ENCODE measurements at places on chromosomes 3 and 15.

GRCh38 chr15:83653639-83654378, at the start of gene ADAMTSL3:
Gene ADAMTSL3, plus strand, starts transcription at chr15:83654123. Its CDS starts 1,639 bp downstream, at chr15:83655762.
- no peak for DNase-seq

DNA sequence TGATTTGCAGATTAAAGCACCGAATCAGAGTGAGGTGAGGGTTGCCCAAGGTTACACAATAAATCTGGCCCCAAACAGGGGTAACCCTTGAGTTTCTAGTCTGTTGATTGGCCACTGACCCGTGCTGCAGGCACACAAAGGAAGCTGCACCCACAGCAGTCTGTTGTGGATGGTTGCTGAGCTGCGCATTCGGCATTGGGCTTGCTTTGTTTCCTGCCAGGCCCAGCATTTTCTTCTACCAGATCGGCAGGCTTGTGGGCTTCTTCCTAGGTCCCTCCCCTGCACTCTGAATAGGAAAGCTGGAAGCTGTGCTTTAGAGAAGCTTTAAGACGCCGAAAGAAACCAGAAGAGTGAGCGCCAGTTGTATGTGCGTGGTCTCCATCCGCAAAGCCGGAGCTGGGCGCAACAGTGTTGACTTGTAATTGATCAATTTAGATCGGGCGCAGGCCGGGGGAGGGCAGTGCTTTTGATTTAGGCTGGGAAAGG, 12.1 kb downstream of the B3GNT5 start:
- DNase-seq: no peak

DNA sequence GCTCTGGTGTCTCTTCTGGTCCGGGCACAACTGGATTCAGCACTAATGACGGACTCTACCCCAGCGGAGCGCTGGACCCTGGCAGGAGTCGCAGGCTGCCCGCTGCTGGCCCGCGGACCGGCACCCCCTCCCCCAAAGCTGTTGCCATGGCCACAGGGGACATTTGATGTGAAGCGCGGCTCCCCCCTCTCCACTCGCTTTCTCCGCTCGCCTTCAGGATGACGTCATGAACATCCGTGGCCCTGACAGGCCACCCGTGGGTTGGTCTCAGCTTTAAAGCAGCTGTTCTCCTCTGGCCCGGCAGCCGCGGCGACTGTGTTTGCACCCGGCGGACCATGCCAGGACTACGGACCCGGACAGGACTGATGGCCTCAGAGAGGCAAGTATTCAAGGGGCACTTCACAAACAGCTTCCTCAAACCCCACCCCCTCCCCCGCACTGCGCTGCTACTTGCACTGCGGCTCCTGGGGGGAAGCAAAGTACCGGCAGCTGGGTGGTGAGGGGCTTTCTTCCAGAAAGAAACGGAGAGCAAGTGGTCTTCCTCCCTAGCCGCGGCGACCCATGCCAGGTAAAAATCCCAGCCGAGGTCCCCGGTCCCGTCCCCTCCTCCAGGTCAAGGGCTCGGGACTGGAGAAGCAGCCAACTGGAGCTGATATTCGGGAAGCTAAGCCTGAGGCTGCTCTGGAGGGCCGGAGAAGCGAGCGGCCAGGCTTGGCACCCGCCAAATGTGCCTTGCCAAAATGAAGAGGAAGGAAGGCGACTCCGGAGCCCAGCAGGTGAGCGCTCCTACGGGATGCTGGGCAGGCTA, 16.6 kb upstream of the AEN start:
- DNase-seq: no peak

DNA sequence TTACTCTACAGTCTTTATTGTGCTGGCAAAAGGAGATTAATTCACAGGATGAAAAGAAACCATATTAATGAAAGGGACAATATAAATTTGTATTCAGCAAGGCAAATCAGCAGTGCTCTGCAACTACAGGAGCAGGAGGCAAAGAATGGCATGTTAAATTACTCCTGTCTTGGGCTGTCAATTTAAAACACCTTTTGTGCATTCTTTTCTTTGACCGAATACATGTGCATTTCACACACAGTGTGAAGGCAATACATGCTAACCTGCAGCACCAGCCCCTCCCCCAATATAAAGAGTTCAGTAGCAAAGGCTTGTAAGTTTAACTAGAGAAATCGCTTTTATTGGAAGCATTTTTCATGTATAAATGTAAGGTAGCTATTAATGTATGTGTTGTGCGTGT, 275.2 kb upstream of the TOPAZ1 start:
- DNase-seq: no peak

DNA sequence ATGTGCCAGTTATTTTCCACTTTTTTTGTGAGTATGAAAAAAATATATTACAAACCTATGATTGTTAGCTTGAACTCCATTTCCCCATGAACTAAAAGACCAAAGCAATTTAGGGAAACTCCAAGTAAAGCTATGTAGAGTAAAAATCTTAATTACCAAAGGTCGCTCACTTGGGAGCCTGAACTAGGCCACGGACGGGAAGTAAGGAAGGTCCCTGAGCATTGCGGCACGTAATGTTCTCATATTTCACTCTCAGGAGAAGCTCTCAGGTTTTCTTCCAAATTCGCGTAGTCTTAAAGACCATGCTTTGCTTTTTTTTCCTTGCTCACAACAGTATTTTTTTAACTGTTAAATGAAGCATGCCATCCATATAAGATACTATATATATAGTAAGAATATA, 215.3 kb upstream of the RARB start:
- DNase-seq: no peak

GRCh38 chr3:37912052-37912733, 50.5 kb downstream of the CTDSPL start:
- DNase-seq: no peak

DNA sequence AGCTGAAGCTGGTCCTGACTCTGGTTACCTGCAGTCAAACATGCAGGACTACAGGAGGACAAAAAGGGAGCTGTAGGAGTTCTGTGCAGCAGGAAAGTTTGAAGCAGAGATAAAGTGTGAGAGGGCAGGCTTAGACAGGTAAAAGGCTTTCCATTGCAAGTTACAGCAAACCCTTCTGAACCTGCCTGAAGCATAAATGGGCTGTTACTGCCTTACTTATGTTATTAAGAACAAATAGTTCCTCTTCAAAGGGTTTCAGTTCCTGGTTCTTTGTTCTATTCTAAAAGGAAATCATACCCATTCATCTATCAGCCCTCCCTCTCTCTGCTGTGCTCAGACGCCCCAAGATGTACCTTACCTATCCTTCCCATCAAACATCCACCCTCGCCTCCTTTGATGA, 52.4 kb upstream of the CACNA2D3 start:
- no peak for DNase-seq

GRCh38 chr3:73685061-73685460, 60.3 kb upstream of the PDZRN3 start:
- DNase-seq: no peak

DNA sequence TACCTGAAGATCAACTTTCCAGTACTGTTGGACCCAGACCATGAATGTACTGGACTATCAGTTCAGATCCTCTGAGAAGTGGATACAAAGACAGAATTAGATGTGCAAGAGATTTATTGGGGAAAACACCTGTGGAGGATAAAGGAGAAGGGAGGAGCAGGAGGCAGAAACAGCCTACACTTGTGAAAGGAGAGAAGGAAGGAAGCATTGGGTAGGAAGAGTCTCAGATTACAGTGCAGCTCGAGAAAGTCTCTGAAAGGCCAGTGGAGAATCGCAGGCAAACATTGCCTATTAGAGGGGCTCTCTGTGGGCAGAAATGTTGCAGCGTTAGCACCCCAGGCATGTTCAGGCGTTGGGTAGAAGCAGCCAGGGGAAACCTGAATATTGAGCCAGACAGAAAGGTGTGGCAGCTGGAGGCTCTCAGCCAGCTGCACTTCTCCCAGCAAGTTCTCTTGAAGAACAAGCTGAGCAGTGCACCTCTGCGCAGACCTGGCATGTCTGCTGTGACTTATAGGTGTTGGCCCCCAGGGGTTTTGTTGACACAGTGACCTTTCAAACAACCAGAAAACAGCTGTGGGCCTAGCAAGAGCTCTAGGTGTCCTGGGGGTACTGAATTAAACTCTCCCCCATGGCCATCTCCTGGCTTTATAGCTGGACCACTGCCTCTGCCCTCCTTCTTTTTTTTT, 7.0 kb downstream of the CHST14 start:
- DNase-seq: no peak

DNA sequence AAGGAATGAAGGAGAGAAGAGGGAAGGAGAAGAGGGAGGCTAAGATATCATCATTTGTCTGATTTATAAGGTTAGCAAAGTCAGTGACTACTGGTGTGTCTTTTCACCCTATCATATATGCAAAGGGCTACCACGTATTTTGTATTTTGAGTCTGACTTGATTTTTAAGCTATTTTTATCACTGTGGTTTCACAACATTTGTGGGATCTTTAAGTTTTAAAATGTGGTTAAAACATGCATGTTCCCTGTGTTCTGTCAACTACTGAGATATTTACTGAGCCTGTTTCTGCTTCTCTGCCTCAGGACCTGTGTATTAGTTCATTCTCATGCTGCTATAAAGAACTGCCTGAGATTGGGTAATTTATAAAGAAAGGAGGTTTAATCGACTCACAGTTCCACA, 22.5 kb upstream of the SPTSSB start:
- DNase-seq: no peak

DNA sequence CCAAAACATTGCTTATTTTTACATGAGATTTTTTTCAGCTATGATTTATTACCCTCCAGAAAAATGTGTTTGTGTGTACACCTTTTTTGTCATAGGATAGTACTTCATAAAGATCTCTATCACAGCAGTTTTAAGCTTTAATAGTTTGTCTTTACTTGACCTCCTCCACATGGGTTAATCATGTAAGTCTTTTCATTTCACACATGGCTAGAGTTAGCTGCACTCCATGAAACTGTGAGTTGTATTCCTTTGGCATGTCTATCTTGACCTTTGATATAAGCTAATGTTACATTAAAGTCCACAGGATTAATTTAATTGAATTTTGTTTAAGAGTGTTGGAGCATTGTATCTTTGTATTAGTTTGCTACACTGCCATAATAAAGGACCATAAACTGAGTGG, 217.1 kb downstream of the OTOL1 start:
- no peak for DNase-seq

DNA sequence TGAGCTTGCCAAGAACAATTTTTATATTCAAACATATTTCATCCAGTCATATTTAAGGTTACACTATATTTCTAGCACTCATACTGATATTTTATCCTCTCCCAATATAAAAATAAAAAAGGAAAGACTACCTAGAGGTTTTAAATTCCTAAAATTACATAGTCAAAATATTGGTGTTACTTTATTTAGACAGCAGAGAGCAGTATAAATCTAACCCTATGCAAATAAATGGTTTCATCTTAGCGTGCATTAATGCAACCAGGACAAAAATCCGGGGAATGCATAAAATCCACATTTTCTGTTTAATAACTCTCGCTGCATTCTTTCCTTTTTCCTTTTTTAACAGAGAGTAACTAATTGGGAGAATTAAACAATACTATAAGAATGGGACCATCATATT, 1447.4 kb upstream of the ALCAM start:
- DNase-seq: no peak

DNA sequence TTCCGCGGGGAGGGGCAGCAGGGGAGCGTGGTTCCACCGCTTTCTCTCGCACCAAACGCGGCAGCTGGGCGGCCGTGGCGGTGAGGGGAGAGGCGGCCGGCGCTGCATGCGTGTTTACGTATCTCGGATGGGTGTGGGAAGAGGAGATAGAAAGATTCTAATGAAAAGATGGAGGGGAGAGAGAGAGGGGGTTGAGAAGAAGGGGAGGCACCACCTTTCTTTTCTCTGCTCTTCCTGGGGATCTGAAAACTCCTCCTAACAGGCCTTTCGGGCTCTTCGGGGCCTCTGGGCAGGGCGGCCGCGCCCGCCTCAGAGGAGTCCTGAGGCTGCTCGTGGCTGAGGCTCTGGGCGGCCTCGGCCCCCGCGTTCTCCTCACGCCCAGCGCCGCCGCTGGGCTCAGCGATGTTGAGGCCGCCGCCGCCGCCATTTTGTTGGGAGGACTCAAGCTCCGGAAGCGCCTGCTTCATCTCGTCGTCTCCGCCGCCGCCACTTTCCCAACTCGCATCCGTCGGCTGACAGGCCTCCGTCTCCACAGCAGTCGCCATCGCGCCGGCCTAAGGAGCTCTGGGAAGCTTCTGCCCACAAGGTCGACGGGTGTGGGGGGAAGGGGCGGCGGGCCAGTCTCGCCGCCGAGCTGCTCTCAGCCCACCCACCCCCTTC, 473 bp downstream of the TASOR start:
- DNase-seq: peak; percentile 45

GRCh38 chr3:98966434-98966833, 64.9 kb upstream of the DCBLD2 start:
- no peak for DNase-seq

DNA sequence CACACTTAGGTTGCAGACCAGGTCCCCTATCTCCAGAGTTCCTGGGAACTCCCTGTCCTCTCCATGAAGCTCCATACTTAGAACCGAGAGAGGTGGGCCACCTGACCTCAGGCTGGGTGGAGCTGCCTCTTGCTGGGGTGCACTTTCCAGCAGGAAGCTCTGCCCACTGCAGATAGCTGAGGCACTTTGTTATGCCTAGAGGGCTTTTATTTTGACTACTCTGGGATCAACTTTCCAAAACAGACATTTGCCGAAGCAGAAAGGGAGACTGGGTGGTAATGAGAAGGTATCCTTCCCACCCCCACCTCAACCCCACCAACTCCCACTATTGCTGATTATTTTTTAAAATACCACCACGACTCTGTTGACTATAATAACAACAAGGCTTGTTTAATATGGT, 54.7 kb downstream of the CLDN11 start:
- no peak for DNase-seq

- DNase-seq: no peak
These were observed 179.6 kb downstream of the FEZF2 start for GRCh38 chr3:62193586-62194345.

GRCh38 chr3:14175383-14176037, 2.9 kb downstream of the XPC start:
- DNase-seq: no peak

DNA sequence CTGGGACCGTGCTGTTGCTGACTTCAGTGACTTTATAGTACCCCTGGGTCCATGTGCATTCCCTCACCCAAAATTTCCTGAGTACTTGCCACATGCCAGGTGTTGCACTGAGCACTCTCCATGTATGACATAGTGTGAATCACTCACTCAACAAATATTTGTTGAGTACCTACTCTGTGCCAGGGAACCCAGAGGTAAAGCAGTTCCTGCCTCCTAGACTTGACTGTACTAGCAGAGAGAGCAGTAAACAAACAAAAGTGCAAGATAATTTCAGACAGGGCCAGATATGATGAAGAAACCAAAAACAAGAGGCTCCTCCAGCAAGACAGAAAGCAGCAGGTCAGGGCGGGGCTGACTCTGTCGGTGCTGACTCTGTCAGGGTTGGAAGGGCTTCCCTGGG, 12.2 kb downstream of the TGM4 start:
- DNase-seq: no peak

GRCh38 chr15:36591536-36592411, 12.3 kb downstream of the CDIN1 start:
- DNase-seq: no peak
